ENCODE measurements at places on chromosomes 2 and 18.

GRCh38 chr2:40556293-40556692 is 104.4 kb upstream of the SLC8A1 start:
- no peak for DNase-seq

DNA sequence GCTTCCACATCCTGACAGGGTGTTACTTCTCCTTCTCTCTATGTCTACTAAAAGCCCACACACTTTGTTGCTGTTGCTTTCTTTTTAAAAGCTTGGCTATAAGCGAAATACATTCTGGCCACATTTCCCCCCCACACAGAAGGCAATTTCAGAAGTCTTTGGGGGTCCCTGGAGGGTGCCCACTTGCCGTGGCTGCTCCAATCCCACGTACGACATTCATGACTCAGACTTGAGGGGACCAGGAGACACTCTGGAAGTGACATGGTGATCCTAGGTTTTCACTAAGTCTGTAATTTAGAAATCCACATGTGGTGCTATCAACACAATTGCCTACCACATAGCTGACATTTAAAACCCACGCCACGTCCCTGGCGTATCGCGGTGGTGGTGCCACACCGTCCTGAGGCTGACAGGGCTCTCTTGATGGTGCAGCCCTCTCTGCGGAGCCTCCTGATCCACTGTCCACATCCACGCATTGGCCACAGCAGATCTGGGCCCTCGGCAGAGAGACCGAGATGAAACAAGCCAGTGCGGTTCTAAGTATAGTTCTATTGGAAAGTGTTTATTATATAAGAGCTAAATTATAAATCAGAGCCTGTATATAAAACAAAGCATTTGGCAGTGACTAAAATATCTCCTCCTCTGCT is 42.4 kb downstream of the CYP27C1 start:
- DNase-seq: no peak

DNA sequence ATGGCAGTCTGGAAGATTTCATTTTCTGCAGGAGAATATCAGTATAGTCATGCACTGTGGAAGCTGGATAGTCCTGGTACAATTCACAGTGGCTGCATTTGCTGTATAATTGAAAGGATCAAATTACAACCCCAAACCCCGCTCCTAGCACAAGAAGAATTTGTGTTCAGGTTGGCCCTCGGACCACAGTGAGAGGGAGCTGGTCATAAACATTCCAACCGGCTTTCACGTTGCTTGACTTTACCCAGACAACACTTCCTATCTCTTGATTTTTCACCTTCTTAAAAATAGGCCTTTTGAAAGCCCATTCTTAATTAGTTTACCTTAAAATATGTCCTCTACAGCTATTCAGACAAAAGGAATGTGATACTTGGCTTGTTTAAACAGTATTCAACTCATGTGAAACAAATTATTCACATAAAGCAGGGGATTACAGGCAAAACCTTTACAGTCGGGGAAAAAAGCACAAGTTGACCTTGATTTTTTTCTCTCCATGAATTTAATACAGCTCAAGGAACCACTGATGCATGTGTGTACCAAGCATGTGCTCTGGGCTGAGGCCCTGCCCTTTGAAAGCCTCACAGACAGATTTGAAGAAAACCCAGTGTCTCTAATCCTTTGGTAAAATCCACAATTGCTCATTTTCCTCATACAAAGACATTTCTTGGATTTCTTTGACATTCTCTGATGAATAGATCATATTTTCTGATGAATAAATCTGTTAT is 143.0 kb upstream of the SOX11 start:
- no peak for DNase-seq

- no peak for DNase-seq
These were observed 387.3 kb downstream of the CLIP4 start for GRCh38 chr2:29502460-29502911.

DNA sequence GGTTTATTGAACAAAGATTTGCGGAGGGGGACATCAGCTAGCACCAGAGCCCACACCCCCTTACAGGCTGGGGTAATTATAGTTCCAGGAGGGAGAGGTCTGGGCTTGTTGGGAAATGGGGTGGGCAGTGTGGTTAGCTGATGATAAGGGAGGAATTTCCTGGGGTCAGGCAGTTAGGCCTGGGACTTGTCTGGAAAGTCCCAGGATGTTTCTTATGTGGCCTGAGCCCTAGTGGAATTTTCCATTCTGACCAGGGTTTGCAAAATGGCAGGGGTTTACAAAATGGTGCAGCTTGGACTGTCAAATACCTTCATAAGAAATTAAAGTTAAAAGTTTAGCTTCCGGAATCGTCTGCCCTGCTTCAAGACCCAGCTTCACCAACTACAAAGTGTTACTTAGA is 199.1 kb downstream of the FBXO15 start:
- no peak for DNase-seq

- DNase-seq: no peak
These were observed 111.5 kb upstream of the CNGA3 start for GRCh38 chr2:98234776-98235175.

DNA sequence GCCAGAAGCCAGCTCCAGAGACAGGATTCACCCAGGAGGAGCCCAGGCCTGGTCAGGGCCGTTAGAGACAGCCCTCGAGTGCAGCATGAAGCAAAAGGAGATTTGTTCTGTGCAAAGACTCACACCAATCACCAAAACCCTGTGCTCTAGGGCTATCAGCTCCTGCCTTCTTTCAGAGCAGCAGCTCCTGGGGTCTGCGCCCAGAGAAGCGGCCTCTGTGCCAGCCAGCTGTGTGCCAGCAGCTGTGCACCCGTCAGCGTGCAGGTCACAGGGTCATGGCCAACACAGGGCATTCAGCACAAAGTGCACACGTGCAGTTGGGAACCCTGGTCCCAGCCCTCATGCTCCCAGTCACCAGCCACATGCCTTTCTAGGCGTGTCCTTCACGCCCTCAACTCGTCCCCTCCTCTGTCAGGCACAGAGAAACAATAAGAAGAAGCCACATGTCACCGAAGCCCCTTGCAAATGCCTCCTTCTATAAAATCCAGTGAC is 49.3 kb downstream of the ZNF516 start:
- DNase-seq: no peak

- no peak for DNase-seq
These were observed at the start of gene POU3F3 for GRCh38 chr2:104853534-104854497. TSS of gene POU3F3 (plus strand) at chr2:104854115. CDS start at chr2:104855511, 1,396 bp downstream.

- DNase-seq: no peak
These were observed 12.3 kb downstream of the DSG2 start for GRCh38 chr18:31510319-31510718.

DNA sequence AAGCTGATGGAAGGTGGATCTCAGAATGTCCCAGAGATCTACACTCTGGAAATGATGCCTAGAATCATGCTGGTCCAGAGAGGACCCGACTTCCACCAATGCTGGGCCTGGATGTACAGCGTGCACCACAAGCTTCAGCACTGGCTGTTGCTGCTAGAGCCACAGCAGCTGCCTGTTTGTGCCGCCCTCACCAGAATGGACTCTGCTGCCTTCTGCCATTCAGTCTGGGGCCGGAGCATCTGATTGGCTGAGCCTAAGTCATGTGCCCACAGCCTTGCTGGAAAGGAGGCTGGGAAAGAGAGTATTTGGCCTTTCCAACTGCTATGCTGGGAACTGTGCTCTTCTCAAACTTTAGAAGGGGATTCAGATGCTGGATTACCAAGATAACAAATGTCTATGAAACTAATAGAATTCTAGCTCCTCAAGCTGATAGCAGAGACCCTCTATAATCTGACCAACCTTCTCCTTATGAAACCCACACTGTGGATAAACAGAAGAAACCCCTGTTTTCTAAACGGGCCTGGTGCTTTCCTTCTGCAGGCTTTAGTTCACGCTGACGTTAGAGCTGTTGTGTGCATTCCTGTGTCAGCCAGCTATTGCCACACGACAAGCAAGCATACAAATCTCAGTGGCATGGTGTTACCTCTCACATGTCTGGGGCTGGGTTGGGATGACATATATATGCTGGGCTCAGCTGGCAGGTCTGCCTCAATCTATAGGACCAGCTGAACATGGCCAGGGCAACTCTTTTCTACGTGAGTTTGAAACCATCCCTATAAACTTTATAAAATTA is 4.1 kb upstream of the LOXHD1 start:
- DNase-seq: no peak

DNA sequence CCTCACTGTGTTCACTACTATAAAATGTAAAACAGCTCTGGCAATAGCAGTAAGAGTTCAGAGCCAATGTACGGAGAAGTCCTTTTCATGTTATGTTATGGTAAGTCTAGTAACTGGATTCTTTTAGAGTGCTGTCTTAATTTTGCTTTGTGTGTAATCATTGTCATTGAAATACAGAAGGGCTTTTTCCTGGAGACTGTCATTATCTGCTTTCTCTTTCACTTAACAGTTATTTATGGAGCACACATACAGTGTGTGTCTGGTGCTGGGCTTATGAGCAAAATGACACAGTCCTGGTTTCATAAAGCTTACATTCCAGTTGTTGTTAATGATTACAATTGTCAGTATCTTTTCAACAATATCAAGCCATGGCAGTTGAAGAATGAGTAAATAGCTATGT is 95.5 kb downstream of the CCDC102B start:
- DNase-seq: no peak

DNA sequence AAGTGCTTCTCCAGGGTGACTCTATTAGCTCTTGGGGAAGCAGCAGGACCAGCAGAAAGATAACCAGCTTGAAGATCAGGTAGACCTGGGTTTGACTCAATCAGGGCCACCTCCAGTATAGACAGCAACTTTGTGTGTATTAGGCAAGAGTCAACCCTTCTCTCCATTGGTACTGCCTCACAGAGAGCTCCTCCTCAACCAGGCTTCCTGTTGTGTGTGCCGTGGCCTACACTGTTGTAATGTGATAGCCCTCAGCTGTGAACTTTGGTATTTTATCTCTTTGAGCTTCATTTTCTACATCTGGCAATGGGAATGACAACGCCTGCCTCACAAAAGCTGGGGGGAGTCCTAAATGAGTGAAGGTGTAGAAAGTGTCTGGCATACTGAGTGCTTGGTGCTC is 17.0 kb upstream of the MAP3K20 start:
- DNase-seq: no peak

GRCh38 chr2:38146275-38146906 is 70.4 kb upstream of the CYP1B1 start:
- DNase-seq: no peak

GRCh38 chr2:97997784-97998392 is 2.1 kb upstream of the TMEM131 start:
- no peak for DNase-seq

- DNase-seq: no peak
These were observed 103.4 kb downstream of the LDLRAD4 start for GRCh38 chr18:13321923-13322322.

DNA sequence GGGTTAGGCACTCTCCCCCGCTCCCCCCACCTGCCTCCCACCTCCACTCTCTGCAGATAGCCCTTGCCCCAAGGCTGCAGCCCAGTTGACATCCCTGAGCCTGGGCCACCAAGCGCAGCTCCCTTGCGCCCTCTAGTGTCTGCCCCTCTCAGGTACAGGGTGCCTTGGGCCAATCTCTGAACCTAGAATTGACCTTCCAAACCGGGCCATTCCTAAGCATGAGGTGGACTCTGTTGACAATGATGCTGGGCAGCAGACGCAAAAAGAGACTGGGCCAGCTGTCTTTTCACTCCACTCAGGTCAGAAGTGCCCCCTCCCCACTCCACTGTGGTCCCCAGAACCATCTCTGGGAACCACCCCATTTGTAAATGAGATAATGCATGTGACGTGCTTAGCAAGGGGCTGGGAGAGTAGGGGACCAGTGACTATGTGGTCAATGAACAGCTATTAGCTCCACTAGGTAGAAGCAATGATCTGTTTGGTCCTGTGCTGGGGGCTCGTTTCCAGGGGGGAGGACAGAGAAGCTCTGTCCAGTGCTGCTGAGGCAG is 43.3 kb upstream of the PLB1 start:
- peak; percentile 54 for DNase-seq

- DNase-seq: no peak
These were observed 12.4 kb upstream of the TAF1B start for GRCh38 chr2:9830685-9831410.

GRCh38 chr2:212995920-212996319 is 155.5 kb downstream of the IKZF2 start:
- DNase-seq: no peak

DNA sequence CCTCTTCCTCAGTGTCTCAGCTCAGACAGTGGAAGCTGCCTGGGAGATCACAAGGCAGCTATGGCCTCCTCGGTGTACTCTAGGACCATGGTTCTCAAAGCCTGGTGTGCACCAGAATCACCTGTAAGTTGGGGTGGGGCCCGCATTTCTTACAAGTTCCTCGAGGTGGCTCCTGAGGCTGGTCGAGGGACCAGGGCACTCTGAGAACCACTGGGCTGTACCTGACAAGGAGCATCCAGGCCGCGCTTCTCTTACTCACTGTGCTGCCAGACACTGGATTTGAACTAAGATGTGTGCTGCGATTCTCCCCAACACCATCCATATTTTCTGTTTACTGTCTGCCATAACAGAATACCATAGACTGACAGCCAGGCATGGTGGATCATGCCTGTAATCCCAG is 59.5 kb downstream of the DIPK1C start:
- no peak for DNase-seq

GRCh38 chr2:232200195-232200594 is 178.4 kb upstream of the ALPP start:
- DNase-seq: no peak

DNA sequence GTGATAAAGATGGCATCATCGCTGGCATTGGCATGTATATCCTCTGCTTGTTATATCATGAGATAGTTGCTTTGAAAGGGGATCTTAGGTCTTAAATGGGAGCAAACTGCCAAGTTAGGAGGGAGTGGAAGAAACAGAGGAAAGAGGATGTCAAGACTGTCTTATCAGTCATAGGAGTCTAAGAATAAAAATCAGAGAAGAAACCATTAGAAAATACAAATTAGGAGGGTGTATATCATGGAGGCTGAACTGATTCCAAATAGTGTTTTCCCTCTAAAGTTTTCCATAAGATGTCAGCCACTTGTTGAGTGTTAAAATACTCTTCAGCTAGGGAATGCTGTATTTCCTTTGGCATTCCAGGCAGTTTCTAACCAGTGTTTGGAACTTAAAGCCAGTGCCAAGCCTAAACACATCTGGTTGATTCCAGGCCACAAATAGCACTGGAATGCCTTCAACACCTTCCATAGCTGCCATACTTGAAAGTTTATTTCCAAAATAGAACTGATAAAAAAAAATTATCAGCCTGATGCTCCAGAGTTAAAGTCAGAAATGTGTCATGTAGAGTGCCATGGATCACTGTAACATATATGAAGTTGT is 129.4 kb downstream of the ZEB2 start:
- no peak for DNase-seq

- DNase-seq: no peak
These were observed 70.5 kb upstream of the RTN4 start for GRCh38 chr2:55120634-55121359.

DNA sequence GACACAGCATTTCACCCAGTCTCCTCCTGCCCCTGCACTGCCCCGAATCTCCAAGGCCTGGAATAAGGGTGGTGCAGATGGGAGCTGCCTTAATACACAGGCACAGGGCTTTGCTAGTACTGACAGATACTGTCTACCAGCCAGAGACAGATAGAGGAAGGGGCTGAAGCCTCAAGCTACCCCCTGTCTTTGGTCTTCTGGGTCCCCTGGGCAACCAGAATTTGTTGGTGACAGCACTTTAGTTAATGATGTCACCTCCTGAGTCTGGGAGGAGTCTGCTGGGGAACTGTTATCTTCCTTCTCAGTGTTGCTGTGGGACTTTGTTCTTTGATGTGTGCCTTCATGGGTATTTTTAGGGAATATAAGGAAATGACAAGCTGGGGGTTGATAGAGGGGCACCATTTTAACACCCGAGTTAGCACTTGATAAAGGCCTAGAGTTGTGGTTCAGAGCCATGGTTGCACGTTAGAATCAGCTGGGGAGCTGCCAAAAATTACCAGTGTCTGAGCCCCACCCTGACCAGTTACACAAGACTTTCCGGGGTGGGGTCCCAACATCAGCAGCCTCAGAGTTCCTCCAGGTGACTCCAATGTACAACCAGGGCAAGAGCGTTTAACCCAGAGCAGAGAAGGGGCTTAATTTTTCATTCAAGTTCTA is 136.8 kb downstream of the SMAD7 start:
- no peak for DNase-seq

Data from stimulated activated CD4-positive, alpha-beta T cell treated with anti-CD3 and anti-CD28 coated beads, Interleukin-15, amount 100 ng/mL, for 1 hour (primary cell).